ENCODE measurements at places on chromosomes 5 and 9.

GRCh38 chr5:122301016-122301415, 11.0 kb upstream of the SNCAIP start:
- DNase-seq: no peak

GRCh38 chr5:151611127-151611775, 20.1 kb upstream of the FAT2 start:
- DNase-seq: no peak

GRCh38 chr5:98031496-98031895, 742.0 kb upstream of the RGMB start:
- DNase-seq: no peak

DNA sequence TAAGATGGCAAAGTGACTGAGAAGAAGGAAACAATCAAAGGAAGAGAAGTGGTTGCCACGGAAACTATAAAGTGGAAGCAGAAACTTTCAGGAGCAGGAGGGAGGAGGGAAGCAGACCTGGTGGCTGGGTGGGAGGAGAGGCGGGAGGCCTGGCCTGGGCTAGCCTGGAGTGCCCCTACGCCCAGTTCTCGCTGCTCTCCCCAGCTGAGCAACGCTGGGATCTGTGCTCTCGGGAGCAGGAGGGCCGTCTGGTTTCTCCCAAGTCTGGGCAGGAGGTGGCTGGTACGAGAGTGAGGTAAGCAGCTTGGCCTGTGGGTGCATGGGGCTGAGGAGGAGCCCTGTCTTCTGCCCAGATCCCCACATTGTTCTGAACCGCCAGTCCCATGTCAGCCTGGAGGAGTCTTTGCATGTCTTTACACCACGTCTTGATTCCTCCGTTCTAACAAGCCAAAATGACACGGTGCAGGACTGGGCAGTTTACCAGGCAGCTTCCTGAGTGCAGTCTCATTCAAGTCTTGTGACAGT, 15.0 kb upstream of the DAB2IP start:
- DNase-seq: no peak

- no peak for DNase-seq
Observed at GRCh38 chr5:158139161-158139560, 280.2 kb upstream of the CLINT1 start.

DNA sequence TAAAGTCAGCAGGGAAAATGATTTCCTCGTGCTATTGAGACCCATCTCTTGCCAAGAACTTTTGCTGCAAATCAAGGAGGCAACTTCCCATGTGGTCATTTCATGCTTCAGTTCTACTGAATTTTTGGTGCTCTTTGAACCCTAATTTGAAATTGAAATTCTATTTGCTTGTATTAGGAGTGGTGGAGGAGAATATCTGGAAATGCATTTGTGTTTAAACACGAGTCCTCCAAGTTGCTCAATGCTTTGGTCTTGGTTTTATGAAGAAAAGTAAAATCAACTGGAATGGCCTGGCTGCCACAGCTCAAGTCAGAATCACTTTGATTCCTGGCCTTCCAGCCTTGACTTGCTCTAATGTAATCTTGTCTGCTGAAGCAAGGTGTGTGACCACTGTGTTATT, 613.2 kb downstream of the TLE1 start:
- DNase-seq: no peak

GRCh38 chr5:126198531-126198930, 224.7 kb upstream of the GRAMD2B start:
- DNase-seq: no peak

All from LNCaP clone FGC (cell line).